AG08396 (cell line): ENCODE measurements at places on chromosomes 2 and 18.

DNA sequence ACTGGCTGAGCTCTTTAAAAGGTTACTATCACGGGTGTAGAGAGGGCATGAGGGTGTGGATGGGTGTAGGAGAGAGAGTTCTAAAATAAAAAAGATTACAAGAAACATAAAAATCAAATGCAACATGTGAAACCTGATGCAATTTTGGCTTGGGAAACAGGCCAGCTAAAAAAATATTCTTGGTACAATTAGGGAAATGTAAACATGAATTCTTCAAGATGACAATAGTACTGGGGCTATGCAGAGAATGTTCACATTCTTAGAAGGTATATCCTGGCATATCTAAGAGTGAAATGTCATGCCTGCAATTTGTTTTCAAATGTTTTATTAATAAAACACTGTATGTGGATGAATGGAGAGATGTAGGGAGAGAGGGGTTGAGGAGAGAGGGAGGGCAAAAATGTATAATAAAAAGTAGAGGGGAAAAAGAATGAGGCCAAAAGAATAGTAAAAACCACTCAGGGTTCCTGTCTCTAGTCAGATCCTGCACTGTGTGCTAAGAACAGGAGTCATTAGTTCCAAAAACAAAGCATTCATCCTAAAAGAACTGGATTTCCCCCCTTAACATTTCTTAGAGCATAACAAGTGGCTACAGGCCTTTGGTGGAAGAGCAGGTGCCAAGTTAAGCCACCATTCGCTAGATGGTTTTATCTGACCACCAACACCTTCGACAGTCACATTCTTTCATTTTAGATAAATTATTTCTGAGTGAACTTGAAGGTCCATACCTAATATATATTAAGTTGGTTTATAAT is 77.3 kb downstream of the LPIN2 start:
- DNase-seq, result no peak

GRCh38 chr2:69603146-69603743 is 40.3 kb downstream of the AAK1 start:
- no peak for DNase-seq

GRCh38 chr2:152200565-152201465 is 25.3 kb upstream of the STAM2 start:
- DNase-seq, result peak; percentile 82

- DNase-seq, result peak; percentile 74
Observed at GRCh38 chr18:58831606-58832005, 33.1 kb upstream of the ZNF532 start.

DNA sequence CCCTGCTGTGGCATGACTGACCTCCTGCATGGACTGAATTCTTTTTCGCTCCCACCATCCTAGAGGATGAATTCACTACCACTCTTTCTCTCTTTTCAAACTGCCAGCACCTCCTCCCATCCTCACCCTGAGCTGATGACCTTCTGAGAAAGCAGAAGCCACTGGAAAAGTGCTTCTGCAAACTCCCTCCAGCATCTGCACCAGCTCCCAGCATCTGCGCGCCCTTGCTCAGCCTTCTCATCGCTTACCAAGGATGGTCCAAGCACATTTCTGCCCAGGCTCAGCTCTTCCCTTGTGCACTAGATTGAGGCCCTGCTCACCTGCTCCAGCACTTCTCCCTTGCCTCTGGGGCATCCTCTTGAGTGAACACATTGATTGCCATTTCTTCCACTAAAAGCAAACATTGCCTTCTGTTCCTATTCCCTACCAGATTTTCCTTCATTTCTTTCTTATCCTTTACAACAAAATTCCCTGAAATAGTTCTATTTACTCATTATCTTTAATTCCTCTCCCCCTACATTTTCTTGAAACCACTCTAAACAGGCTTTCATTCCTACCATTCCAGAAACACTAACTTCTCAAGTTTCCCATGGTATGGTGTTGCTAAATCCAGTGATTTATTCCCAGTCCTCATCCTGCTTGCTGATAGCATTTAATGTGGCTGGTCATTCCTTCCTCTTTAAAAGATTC is 42.7 kb upstream of the IL1RL1 start:
- peak; percentile 52 for DNase-seq

GRCh38 chr18:21702602-21703001 is 2.0 kb downstream of the ABHD3 start:
- no peak for DNase-seq
